ENCODE measurements at places on chromosomes 1 and 21.

GRCh38 chr1:178692564-178693327, 32.3 kb upstream of the RALGPS2 start:
- no peak for DNase-seq

DNA sequence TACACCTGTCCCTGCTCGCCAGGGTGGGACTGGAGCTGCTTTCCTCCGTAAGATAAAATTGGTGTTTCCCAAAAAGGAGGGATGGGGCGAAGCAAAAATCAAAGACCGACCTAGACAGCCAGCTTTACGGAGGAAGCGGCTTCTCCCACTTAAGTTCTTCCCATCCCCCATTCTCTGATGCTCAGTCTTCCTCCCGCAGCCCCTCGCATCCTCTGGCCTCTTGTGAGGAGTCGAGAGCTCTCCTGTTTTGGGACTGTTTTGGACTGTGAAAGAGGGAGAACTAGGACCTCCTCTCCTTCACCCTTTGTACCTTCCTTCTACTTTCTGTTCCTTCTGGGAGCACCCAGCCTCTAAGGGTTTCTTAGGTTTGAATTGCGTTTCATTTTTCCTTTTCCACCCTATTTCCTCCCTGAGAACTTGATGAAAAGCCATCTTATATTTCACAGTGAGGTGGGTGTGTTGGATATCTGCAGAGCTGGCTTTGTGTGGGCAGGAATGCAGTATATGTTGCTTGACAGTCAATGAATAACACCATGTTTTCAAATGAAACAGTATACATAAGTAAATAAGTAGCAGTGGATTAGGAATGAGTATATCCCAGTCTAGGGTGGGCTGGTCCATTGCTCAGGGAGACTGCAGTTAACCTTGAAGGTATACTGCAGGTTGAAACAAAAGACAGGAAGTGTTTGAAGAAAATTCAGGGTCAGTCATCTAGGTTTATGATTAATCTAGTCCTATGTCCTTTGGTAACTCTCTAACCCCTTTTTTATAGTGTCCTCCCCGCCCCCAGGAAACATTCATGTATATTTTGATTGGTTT, 848 bp downstream of the CTTNBP2NL start:
- DNase-seq = peak; percentile 18

- no peak for DNase-seq
Observed at GRCh38 chr1:47574451-47575165, 136.8 kb downstream of the FOXD2 start.

DNA sequence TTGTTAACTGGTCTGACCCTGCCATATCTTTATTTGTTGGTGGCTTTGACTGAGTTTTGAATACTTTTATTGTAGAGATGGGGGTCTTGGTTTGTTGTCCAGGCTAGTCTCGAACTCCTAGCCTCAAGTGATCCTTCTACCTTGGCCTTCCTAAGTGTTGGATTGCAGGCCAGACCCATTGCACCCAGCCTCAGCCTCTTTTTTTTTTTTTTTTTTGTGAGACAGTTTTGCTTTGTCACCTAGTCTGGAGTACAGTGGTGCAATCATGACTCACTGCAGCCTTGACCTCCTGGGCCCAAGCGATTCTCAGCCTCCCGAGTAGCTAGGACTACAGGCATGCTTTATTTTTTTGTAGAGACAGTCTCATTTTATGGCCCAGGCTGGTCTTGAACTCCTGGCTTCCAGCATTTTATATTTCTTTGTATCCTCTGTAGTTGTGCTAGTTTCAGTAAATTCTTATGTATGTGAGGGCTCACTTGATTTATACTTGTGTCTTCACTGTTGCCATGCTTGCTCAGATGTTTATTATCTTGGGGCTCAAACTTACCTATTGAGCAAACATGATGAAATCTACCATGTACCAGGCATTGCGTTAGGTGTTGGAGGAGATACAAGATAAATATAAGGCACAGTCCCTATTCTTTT, 24.1 kb downstream of the THRAP3 start:
- DNase-seq = peak; percentile 89

DNA sequence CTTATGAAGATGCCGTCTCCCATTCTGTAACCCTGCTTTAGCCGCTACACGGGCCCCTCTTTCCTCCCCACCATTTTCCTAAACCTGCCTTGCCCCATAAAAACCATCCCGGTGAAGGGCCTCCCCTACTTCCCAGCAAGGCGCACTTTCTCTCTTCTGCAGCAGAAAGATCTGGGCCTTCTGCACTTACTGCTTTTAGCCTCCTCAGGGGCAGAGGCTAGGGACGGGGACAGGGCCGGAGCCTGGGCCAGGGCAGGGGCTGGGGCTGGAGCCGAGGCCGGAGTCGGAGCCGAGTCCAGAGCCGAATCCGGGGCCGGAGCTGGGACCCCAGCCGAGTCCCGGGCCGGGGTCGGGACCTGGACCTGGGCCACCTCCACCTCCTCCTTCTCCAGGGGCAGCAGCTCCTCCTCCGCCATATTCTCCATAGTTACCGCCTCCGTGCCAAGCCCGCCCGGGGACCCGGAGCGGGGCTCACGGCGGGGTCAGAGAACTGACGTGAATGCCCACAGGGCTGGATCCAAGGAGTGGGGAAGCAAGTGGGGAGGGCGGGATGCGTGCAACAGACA, 382 bp downstream of the TRMT1L start:
- DNase-seq = no peak

- no peak for DNase-seq
Observed at GRCh38 chr1:208074353-208074752, 163.4 kb upstream of the CD34 start.

DNA sequence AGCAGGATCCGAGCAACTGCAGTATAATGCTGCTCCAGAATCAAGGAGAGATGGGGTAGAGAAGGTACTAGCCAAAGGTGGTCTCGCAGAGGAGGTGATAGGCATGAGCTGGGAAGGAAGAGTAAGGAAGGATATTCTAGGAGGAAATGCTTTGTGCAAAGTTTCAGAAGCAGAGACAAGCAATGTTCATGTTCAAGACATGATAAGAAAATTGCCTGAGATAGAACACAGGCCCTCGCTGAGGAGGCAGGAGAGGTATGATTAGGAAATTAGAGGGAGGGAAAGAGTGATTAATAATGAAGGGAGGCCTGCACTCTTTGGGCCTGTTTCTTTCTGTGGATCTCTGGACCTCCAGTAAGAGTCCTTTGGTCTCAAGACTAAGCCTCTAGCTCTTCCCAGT, 12.9 kb upstream of the ETV3 start:
- DNase-seq = no peak

- no peak for DNase-seq
Observed at GRCh38 chr1:168304865-168305264, 24.2 kb downstream of the TBX19 start.

DNA sequence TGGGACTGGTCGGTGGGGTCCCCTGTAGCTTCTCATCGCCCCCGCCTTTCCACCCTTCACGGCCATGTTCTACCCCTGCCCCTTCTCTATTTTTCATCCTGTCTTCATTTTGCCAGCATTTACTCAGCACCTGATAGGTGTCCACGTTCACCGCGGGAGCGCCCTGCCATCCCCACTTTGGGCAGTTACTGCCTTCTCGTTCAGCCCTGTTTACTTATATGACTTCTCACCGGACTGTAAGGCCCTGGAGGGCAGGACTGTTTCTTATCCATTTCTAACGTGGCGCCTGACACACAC, 380 bp downstream of the MFN2 start:
- DNase-seq = no peak

GRCh38 chr1:93667642-93668041, 14.0 kb downstream of the BCAR3 start:
- no peak for DNase-seq

DNA sequence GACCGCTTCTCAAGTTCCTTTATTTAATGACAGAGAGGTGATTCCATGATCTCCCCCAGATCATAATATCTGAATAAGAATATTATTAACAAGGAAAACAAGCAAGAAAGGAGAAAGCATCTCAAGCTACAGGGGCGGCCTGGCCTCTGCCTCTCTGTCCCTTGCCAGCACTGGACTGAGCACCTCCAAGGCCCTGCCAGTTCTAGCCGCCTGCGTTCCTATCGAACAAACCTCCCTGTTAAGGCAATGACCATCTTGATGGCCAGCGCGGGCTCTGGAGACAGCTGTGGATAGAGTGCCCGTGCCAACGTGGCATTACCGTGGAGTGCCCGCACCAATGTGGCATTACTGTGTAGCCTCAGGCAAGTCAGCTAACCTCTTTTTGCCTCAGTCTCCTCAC, 84.8 kb downstream of the NPHP4 start:
- DNase-seq = no peak

DNA sequence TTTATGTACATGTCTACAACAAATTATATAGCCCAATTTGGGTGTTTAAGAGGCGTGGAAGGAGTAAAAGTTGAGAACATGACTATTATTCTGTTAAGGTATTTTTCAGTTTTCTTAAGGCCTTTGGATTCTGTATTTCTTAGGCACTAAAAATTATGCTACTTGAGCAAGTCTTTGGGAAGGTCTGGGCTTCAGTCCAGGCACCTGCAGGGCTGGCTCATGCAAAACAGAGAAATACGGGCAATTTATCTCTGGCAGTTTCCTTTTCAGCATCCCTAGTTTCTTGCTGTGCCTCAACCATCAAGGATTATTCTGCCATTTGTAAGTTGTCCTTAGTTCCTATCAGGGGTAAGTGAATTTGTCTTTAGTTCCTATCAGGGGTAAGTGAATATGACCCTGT, 358.8 kb upstream of the B3GALT2 start:
- DNase-seq = no peak
